HS-27A (cell line): ENCODE measurements at places on chromosomes 1 and 21.

DNA sequence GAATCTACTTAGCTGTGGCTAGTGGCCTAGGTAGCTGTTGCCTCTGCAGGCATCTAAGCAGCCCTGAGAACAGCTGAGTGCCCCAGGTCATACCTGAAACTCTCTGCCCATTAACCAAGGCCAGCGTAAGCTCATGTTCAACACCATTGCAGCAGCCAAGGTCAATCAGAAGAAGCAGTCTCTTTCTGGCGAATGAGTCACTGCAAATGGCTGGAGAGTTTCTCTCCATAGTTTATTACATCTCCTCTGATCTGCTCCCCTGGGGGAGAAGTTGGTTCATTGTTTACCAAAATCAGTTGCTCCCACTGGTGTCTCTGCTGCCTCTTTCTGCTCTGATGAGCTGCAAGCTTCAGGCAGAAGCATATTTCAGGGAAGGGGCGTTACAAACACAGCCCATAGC is 6.9 kb upstream of the BCL9 start:
- DNase-seq, result no peak

DNA sequence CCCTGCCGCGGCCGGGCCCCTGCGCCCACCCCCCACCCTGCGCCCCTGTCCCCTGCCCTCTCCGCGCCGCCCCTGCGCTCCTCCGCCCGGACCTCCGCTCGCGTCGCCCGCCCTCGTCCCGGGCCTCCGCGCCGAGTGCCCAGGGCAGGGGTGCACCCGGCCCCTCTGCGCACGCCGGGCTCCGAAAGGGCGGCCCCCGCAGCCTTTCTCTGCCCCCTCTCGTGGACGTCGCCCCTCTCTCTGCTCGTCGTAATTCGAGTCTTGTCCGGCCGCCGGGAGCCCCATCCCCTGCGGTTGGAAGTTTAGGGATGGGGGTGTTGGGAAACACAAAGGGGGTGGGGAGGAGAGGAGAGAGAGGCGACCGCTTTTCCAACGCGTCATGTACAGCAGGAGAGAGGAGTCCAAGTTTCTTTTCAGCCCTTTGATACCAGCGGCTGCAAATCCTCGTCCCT is 407 bp downstream of the GALNT2 start:
- DNase-seq, result no peak

DNA sequence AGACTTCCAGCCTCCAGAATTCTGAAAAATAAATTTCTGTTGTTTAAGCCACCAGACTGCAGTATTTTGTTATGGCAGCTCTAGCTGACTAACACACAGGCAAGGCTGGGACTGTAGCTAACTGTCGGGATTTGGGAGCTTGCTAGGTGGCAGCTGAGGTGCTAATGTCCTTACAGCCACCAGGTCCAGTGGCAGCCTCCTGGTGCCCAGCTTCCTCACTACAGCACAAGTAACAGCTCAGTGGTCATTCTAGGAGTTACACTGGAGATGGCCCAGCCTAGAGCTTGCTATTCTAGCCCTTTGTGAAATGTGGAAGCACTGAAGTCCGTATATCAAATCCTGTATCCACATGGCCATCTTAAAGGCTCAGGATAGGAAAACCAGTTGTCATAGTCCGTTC is 4.3 kb upstream of the C1orf115 start:
- no peak for DNase-seq

DNA sequence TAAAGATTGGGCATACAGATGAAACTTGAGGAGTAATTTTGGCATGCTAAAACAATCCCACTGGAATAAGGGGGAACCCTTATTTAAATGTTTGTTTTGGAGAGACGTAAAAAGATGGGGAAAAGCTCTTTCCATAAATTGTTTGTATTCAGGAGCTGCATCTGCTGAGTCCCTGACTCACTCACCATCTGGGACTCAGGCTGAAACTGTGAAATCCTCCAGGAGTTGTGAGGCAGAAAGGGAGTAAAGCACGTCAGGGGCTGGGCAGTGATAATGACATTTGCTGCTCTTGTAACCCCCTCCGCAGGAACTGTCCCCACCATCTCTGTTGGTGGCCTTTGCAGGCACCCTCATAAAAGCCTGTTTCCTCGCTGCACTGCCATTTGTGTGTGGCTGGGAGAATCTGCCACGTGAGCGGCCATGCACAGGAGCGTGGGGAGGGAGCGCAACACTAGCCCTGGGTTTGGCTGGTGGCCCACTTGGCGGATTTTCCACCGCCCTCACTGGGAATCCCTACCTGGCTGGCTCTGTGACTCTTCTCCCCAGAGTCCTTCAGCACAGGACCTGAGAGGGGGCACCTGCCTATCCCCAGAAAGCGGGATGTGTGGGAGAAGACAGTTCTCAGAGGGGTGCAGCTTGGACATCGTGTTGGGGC is 45.3 kb downstream of the ZSCAN20 start:
- DNase-seq, result no peak

DNA sequence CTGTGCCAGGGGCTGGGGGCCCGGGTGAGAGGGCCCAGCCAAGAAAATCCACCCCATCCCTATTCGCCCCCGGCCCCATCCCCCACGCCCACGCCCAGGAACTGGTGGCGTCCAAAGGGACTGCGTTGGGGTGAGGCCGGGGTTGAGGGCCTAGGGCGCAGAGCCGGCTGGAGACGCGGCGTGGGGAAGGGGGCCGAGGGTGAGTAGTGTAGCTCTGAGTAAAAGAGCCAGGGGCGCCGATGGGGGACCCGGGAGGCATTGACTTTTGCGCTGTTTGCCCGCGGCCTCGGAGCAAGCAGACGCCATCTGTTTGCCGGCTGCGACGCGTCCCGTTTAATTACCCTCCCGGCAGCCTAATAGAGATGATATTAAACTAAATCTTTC is 3.5 kb upstream of the DMRTA2 start:
- no peak for DNase-seq
